Activated CD4-positive, CD25-positive, alpha-beta regulatory T cell (primary cell): ENCODE measurements at places on chromosomes 3 and 15.
A peak's percentile ranks its signal among the peaks of the same experiment; 100 is the strongest.

- DNase-seq: no peak
These were observed 13.7 kb upstream of the PRKCD start for GRCh38 chr3:53147151-53147902.

DNA sequence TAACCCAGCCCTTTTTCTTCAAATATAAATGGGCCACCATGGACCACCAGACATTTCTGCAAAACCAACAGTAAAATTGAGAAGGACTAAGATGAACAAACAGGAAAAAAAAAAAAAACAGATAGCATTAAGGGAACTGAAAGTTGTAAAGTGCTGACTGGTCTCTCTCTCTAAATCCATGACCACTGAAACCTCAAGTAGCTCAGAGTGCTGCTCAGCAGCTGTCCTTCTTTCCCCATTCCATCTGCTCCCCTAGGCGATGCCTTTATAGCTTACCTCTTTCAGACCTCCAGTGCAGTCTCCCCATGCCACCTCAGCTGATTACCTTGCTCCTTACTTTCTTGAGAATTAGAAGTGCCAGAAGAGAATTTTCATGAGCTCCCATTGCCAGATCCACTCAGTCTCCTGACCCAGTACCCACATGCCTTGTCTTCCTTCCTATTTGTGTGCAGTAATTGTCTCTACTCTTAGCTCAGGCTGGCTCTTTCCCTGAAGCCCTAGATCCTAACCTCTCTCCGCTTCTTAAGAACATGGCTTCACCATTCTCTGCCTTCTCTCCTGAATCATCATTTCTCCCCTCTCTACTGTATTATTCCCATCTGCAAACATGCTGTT is 23.9 kb upstream of the XIRP1 start:
- DNase-seq: no peak

DNA sequence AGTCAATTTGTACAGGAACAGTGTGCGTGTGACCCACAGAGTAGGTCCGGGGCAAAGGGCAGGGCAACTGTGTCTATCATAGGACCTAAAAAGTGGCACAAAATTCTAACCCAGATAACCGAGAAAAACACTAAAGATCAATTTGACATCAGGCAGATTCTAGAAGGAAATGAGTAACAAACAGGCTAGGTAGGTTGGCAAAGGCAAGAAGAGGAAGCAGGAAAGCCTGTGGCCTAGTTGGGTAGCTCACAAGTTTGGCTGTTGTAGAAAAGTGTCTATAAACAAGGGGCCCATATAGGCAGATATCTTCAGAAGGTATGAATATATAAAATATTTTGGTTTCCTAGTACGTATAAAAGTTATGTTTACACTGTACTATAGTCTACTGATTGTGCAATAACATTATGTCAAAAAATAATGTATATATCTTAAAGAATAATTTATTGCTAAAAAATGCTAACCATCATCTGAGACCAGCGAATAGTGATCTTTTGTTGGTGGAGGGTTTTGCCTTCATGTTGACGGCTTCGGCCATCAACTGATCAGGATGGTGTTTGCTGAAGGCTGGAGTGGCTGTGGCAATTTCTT is 13.3 kb upstream of the OR5K1 start:
- DNase-seq: no peak

GRCh38 chr3:149813367-149814281 is 609 bp downstream of the RNF13 start:
- DNase-seq: no peak

- DNase-seq: no peak
These were observed 207.0 kb downstream of the SUCLG2 start for GRCh38 chr3:67447393-67447792.

- no peak for DNase-seq
These were observed 512.6 kb upstream of the NAALADL2 start for GRCh38 chr3:174346571-174346970.

DNA sequence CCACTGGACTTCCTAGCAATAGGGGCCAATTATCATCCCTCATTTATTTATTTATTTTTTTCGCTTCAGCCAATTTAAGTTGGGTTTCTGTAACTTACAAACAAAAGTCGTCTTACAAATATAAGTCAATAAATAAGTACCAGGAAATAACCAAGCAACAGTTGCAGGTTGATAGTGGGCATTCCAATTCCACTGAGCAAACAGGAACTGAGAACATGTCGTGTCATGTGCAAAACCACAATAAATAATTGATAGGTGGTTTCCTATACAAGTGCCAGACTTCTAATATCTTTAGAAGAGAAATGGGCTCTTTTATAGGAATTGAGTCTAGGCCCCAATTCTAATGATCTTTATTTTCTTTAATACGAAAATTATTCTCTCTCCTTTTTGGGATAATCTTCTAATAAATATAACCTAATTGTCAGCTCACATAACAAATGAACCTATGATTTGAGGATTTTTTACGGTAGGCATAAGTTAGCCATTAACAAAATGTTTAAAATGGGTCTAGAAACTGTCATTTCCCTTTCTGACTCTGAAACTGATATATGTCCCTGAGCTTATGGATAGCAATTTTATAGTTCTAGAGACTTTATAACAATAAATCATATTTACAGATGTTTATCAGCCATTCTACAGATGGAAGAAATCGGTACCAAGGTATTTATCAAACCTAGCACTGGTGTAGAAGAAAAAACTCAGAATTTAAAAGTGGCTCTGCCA is 571.8 kb downstream of the FOXP1 start:
- DNase-seq: no peak

- peak; percentile 8 for DNase-seq
These were observed 9.1 kb upstream of the SEC11A start for GRCh38 chr15:84725001-84725491.
